ENCODE measurements at places on chromosomes 7 and 10.

- no peak for DNase-seq
These were observed 93.7 kb downstream of the COBL start for GRCh38 chr7:51222916-51223315.

DNA sequence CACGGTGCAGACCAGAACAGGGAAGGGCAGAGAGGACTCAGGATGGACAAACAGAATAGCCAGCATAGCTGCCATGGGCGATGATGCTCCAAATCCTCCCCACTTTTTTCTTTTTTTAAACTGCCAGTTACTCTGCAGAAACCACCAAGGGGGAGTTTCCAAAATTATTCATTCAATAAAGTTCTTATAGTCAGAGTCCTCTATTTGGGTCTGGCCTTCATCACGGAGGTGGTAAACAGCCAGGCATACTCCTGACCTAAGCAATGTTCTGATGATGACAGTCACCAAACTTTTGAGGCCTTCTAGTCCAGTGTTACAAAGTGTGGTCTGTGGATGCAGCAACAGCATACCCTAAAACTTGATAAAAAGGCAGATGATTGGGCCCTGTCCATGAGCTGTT lies 12.3 kb downstream of the RAPGEF5 start:
- DNase-seq: no peak

DNA sequence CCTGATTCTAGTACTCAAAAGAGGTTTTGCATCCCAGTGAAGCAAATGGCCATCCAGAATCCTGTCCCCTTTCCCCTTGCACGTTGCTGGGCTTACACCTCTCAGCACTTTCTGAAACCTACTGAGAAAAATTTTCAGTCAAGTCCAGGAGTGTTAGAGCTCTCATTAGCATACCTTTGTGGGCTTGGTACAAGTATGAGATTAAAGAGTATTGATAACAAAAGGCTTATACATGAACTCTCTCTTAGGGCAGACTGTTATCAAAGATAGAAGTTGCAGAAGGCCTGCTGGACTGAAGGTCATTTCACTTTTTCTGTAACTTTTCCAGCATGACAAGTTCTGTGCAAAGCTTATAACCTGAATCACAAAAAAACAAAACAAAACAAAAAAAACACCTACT lies at the start of gene ASAH2:
Gene ASAH2 (minus strand): TSS at position 123 of the 400 bp plus-strand sequence. CDS start 2,906 bp downstream, outside the sequence.
- DNase-seq: no peak

- no peak for DNase-seq
These were observed 266.8 kb downstream of the SORCS1 start for GRCh38 chr10:106897719-106898118.

- DNase-seq: no peak
These were observed 26.5 kb upstream of the GOT1 start for GRCh38 chr10:99456931-99457288.

DNA sequence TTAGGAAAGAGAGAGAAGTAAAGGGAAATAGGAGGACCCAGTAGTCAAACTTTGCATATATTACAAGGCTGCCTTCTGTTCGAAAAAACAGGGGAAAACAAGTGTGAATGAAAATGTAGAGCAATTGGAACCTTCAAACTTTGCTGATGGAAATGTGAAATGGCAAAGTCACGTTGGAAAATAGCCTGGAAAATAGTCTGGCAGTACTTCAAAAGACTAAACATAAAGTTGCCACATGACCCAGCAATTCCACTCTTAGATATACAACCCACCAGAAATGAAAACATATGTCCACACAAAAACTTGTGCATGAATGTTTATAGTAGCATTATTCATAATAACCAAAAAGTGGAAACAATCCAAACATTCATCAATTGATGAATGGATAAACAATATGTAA lies 78.6 kb upstream of the IFRD1 start:
- no peak for DNase-seq

DNA sequence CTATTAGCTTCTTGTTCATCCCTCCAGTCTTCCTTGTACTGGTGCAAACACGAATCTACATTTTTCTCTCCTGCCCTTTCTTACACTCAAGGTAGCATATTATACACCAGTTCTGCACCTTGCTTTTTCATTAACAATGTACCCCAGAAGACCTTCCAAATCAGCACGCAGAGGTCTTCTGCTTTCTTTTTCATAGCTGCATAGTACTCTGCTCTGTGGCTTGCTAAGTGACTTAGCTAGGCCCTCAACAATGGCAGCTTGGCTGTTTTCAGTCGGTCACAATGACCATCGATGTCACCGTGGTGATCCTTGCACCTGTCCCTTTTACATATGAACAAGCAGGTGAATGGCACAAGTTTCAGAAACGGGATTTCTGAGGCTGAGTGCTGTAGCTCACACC lies 5.1 kb upstream of the MAFK start:
- DNase-seq: no peak

DNA sequence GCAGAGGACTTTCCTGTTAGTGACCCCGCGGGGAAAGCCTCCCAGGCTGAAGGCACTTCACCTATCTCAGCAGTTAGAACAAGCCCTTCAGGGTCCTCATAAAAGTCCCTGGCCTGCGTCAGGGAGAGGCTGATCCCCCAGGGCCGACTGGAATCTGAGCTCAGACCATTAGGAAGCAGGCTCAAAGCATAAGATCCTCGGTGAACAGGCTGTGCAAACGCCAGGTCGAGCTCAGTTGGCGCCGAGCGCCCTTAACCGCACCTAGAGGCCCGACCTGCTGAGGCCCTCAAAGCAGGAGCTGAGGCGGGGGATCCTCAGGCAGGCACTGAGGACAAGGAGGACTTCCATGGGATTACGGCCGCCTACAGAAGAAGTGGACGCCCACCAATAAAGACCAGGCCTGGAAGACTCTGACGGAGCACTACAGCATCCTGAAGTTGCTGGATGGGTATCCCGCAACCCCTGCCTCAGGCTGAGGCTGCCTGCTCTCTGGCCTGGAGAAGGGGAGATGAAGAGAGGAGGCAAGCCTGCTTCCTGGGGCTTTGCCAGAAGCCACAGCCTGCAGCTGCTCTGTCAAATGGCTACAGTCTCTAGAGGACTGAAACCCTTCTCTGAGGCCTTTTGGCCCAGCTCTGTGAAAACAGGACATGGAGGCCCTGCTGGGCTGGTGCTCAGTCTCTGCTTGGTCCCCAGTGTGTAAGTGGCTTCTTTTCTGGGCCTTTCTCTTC lies 29.9 kb downstream of the LIPJ start:
- no peak for DNase-seq

DNA sequence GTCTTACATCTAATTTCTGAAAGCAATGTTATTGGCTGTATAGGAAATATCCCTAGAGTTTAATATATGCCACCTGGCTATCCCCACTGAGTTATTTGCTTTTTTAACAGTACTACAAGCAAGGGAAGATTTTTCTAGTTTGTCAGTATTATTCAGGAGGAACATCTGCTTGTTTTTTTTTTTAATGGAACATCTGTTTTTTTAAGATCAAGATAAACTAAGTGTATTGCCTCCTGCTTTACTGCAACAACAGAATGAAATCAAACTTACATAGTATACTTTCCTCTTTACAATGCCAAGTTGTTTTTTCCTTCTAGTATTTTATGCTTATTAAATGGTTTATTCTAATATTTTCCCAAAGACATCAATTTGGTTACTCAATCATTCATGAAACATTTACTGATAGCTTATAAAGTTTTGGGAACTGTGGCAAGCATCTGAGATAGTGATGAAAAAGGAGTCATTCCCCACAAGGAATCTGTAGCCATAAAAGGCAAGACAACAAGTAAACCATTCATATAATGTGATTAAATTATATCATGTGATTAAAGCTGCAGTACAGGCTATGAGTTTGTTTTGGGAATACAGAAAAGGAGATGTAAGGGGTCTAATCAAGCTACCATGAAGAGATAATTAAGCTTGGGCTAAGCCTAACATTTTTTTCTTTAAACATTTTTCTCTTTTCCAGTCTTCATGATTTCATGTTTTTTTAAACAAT lies 17.4 kb downstream of the MTPN start:
- no peak for DNase-seq

GRCh38 chr10:128400564-128400963 lies 274.3 kb upstream of the MKI67 start:
- peak; percentile 54 for DNase-seq

- no peak for DNase-seq
These were observed 676.0 kb upstream of the GALNT17 start for GRCh38 chr7:70455925-70456324.

GRCh38 chr7:23966941-23967340 lies 256.9 kb downstream of the STK31 start:
- DNase-seq: no peak

- DNase-seq: no peak
These were observed 61.1 kb downstream of the MKI67 start for GRCh38 chr10:128064970-128065580.

DNA sequence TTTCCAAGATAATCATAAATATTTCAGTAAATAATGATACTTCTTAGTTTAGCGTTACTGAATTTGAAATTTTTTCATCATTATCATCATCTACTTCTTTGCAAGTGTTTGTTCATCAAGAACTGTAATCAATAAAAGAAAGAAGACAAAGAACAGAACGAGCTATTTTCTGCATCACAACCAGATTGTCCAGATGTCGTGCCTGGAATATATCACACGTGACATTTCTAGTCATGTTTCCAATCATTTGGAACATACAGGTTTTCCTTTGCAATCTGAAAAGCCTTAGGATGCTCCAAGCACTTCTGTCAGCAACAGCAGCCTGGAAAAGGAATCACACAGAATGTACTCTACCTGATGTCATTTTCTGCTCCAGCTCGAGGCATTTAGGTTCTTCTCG lies 107.4 kb downstream of the FAM107B start:
- DNase-seq: no peak

All from NCI-H187 treated with DMSO at 0.1 percent for 48 hours (cell line).